ENCODE measurements at places on chromosomes 12 and 14.

DNA sequence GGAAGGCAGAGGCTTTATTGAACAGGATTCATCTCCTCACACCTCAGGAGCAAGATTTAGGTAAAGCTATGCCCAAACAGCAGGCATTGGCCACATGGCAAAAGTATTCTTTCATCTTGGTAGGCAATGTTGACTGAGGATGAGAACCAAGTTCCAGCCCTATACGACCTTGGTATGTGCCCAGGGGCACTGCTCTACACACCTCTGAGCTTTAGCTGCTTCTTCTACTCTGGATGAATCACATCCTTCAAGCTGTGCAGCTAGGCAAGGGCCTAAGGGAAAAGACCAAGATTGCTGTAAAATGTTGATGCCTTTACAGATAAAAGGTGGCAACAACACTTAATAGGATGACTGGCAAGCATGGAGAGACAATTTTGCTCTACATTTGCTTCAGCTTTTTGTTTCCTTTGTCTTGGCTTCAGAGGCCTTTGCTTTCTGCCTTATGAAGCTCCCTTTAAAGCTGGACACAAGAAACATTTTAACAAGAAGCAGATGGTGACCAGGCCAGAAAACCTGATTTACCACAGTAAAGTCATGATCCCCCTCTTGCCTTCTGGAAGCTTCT is 183.3 kb upstream of the KITLG start:
- DNase-seq: no peak

DNA sequence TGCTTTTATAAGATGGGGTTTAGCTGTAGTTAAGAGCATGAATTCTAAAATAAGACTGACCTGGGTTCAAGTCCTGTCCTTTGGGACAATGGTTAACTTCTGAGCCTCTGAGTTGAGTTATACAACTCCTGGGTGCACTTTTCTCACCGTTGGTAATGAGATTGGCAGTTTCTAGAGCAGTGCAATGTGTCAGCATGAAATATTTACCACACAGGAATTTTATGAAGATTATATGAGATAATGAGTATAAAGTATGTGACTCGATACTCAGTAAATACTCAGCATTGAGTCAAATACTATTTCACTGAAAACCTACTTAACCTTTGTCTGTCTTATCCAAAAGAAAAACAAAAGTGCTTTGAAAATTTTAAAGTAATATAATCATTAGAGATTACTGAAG is 214.2 kb downstream of the CPNE8 start:
- DNase-seq: no peak

GRCh38 chr12:112381406-112381882 is 787 bp downstream of the HECTD4 start:
- peak; percentile 27 for DNase-seq

DNA sequence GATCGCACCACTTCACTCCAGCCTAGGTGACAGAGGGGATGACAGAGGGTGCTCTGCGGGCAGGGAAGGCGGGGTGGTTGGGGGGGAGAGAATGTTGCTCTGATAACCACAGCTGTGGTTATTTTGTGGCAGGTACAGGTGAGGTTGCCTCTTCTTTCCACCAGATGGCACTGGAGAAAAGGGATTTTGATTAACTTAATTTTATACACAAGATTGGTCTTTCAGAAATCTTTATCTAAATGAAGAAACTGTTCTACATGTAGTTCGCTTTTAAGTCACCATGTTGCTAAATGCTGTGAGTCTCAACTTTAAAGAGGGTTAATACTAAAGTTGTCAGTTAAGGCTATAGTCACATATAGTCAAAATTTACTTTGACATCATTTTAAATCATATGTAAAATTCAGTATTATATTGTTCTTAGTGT is 25.7 kb downstream of the FGF23 start:
- DNase-seq: peak; percentile 14

DNA sequence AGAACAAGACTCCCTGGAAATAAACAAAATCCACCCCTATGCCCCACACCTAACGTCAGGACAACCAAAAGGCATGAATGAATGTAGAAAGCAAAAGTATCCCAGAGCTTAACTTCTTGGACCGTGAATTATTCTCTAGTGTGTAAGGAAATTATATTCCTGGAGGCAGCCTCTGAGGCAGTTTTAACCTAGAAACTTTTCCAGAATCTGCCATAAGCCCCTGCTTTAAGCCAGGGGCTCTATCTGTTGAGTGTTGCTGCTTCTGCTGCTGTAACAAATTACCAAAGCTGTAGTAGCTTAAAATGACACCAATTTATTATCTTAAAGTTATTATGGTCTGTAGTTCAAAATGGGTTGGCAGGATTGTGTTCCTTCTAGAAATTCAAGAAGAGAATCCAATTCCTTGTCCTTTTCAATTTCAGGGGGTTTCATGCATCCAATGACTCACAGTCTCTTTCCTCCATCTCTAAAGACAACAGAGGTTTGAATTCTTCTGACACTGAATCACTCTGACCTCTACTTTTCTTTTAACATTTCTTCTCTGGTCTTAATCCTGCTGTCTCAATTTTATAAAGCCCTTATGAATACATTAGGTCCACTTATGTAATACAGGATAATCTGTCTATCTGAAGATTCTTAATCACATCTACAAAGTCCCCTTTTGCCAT is 242.7 kb downstream of the ATXN7L3B start:
- DNase-seq: no peak

- no peak for DNase-seq
Observed at GRCh38 chr14:32417956-32418552, 89.0 kb downstream of the AKAP6 start.

GRCh38 chr12:11641522-11641921 is 8.0 kb upstream of the ETV6 start:
- no peak for DNase-seq
